ENCODE measurements at places on chromosomes 3 and 15.

DNA sequence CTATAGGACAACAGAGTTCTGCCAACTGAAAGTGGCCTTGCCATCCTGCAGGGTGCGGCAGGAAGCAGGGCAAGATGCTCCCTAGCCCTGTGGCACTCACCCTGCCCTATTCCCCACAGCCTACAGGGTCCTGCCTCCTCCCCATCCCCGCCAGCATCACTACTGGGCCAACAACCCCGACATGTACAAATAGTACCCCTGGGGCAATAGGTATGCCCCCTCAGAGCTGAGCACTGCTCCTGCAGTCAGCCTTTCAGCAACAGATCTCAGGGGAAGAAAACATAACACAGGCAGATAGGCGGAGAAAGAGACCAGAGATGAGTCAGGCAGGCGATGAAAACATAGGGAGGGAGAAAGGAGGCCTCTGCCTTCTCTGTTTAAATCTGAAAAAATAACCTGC lies 74.7 kb downstream of the XXYLT1 start:
- no peak for DNase-seq

- no peak for DNase-seq
Observed at GRCh38 chr3:144185276-144185675, 213.7 kb downstream of the DIPK2A start.

- no peak for DNase-seq
Observed at GRCh38 chr3:100359035-100359434, 24.5 kb downstream of the NIT2 start.

DNA sequence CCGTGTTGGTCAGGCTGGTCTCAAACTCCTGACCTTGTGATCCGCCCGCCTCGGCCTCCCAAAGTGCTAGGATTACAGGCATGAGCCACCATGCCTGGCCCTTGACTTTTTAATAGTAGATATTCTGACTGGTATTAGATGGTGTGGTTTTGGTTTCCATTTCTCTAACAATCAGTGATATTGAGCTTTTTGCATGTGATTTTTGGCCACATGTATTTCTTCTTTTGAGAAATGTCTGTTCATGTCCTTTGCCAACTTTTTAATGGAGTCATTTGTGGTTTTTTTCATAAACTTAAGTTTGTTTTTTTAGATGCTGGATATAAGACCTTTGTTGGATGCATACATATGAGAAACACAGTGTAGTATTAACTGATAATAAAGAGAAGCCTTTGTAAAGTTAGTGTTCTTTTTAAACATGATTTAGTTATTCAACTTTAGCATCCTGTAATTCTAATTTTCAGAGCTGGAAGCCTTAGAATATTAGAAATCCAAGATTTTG lies 280.8 kb downstream of the RBMS3 start:
- no peak for DNase-seq

DNA sequence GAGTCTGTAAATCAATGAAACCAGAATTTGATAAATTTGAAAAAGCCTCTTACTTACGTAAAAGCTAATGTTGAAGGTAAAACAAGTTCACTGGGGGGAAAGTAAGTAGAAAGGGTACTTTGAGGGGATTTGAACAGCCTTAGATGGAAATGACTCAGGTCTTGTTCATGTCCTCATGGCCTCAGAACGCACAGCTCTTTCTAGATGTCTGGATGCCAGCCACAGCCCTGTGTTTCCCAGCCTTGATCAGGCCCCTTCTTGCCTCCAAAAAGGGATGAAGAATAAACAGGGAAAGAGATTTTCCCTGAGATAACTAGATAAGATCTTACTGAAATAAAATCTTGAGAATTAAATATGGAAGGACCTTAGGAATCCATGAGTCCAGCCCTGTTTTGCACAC lies 237.1 kb upstream of the GOLGA6L4 start:
- DNase-seq = no peak

DNA sequence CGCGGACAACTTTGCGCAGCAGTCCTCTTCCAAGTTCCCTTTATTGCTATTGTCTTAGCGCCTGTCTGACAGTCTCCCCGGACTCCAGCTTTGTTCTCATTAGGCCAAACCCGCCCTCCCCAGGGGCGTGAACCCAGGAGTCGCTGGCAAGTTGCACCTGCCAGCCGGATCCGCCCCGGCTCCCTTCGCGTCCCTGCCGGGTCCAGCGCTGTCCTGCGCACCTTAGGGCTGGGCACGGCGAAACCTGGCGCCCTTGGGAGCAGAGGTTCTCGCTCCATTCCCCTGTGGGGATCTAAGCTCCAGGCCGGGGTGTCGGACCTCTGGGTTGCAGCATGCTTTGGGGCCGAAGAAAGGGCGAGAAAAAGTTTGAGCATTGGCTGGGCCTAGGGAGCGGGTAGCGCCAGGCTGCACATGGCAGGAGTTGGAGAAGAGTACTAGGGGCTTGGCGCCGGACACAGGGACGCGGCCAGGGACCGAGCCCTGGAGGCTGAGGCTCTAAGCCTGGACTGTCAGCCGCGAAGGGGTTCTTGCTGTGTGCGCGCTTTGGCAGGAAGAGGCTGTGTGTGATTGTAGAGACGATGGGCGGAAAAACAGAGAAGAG lies 335.1 kb upstream of the THRB start:
- DNase-seq = no peak

DNA sequence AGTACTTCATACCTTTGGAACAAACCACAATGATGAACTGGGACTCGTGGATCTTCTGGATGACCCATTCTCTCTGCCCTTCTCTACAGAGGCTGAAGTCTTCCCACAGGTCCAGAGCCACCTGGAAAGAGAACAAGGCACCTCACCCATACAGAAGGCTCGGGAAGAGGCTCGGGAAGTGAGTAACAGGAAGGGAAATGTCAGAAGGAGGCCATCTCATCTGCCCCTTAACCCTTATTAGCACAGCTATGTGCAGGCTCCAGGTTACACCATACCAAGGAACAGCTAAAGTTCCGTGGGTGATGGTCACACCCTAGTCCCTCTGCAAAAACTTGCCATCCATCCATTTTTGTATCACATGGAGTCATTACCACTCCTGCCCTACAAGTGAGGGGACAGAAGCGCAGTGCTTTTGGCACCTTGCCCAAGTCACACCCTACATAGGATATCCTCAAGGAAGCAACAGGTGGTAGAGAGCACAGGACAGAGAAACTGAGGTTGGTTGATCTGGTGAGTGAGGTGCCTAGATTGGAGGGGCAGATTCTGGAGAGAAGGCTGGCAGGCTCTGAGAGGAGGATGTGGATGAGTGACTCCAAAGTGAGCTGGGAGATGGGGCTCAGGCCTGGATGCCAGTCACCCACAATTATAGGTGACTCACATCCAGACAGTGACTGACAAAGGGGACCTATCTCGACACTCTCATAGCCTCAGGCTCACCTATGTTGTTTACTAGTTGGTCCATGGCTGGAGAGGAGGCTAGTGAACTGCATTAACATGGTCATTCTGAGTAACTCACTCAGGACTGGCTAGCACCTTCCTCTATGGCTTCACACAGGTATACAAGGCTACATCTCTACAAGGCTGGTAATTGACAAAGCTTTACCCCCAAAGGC lies 38.2 kb downstream of the SPATA12 start:
- no peak for DNase-seq

DNA sequence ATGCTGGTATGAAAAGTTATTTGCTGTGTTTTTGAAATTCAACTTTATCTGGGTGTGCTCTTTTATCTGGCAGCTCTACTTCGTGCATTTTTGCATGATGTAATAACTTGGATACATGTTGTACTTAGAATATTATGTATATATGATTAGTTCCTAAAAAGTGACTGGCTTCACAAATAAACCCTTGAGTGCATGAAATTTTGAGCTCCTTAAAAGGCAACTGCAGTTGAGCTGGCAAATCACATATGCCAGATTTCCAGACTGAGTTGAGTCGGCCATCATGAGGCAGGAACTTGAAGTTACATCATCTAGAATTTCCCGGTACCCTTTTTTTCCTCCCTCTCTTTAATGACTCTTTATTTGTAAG lies 162.5 kb downstream of the FNDC3B start:
- no peak for DNase-seq

DNA sequence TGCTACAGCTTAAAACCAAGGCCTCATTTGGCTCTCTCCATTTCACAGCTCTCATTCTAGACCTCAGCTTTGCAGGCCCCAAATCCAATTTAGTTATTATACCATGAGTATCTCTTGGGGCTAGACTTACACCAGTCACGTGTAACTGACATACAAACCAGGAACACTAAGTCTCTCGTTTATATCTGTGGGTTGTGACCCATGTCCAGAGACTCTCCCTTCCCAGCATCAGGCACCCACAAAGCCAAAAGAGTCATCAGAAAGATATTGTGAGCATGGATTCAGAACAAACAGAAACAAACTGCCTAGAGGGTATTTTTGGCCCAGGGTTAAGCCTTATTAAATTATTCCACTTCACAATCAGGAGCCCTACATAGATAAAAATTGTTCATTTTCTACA lies 5.6 kb upstream of the CCDC13 start:
- no peak for DNase-seq

GRCh38 chr15:48459571-48460442 lies 128.6 kb downstream of the DUT start:
- no peak for DNase-seq

All from activated gamma-delta T cell treated with Interleukin-2 at 50 U/mL for 16 hours (primary cell).